ENCODE measurements at places on chromosomes 3 and 15. TPM values are rescaled to one million over a fixed set of nuclear protein-coding genes. Genes with fewer than 3 reads are reported as not detected.

- no peak for DNase-seq
- H3K27ac ChIP-seq = no peak overlapping the region
- H3K27me3 ChIP-seq = no peaks in the 10 kb centered on the region
- no peaks in the 10 kb centered on the region for H3K36me3 ChIP-seq
- no peak overlapping the region for H3K4me3 ChIP-seq
Measured at GRCh38 chr15:73608475-73608874, 24.7 kb downstream of the NPTN start.

DNA sequence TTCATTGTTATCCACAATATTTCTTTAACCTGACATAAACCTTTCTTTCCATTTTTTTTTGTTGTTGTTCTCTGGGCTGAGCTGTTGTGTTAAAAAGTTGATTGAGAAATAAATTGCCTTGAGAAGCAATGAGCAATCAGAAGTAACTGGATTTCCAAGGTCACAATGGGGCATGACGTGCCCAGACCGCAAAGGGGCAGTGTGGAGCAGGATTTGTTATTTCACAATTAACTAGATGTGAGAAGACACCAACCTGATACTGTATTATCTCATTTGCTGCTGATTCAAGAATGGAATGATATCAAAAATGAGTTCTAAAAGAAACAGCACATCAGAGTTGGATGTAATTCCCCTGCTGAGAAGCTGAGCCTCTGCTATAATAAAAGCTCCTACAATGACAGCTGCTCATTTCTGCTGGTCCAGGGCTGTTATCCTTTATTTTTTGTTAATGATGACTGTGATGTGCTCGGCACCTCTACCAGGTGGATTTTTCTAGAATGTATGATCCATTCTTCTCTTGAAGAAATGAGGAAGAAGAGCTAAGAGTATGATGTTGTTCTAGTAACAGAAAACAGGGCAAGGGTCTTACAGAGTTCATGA lies 28.1 kb downstream of the CPNE4 start:
- H3K27ac ChIP-seq = no peak overlapping the region
- no peak for DNase-seq

GRCh38 chr15:57865294-57865693 lies 158.8 kb downstream of the POLR2M start:
- no peak overlapping the region for H3K27ac ChIP-seq
- no peak for DNase-seq
- H3K4me3 ChIP-seq = no peak overlapping the region
- H3K36me3 ChIP-seq = no peaks in the 10 kb centered on the region

GRCh38 chr3:126100634-126101301 lies 16.8 kb upstream of the SLC41A3 start:
- no peaks in the 10 kb centered on the region for H3K4me1 ChIP-seq
- no peak for DNase-seq
- H3K36me3 ChIP-seq = no peaks in the 10 kb centered on the region
- H3K27ac ChIP-seq = no peak overlapping the region
- no peaks in the 10 kb centered on the region for H3K27me3 ChIP-seq

DNA sequence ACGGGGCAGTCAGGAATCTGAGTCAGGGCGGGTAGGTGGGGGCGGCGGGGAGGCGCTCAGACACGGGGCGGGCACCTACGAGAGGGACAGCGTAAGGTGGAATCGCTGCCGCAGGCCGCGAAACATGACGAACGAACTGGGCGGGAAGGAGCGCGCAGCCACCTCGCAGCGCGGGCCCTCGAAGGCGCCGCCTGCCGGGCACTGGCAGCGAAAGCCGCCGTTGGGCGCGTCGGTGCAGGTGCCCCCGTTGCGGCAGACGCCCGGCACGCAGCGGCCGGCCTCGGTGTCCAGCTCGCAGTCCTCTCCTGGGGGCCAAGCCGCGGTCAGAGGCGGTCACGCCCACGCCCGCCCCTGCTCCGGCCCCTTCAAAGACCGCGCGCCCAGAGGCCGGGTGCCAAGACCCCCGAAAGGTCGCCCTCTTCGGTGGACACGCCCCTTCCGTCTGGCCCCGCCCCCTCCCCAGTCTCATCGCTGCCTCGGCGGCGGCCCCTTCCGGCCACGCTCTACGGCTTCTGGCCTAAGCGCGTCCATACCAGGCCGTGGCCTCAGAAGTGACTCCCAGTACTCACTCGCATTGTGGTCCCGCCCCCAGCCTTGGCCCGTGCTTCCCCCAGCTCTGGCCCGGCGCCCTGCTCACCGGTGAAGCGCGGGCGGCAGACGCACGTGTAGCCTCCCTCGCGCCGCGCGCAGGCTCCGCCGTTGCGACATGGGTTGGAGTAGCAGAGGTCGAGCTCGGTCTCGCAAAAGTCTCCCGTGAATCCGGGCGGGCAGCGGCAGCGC lies 6.4 kb downstream of the CELSR3 start:
- H3K36me3 ChIP-seq = no peaks in the 10 kb centered on the region
- peak; percentile 85 for DNase-seq
- H3K4me3 ChIP-seq = peak overlapping the region; percentile 53
- H3K4me1 ChIP-seq = peaks cover 26% of the 10 kb centered on the region
- H3K27ac ChIP-seq = no peak overlapping the region
- peaks cover 14% of the 10 kb centered on the region for H3K27me3 ChIP-seq

The FAM174B gene
- total RNA-seq = 3.4 TPM

- H3K4me1 ChIP-seq = no peaks in the 10 kb centered on the region
- no peak overlapping the region for H3K4me3 ChIP-seq
- no peaks in the 10 kb centered on the region for H3K36me3 ChIP-seq
- H3K27ac ChIP-seq = no peak overlapping the region
- H3K27me3 ChIP-seq = peaks cover 5% of the 10 kb centered on the region
- no peak for DNase-seq
Measured at GRCh38 chr15:61084944-61085367, 144.1 kb downstream of the RORA start.

GRCh38 chr3:129936757-129937156 lies 37.8 kb upstream of the TRH start:
- H3K27ac ChIP-seq = no peak overlapping the region
- H3K4me3 ChIP-seq = peak overlapping the region; percentile 40
- no peaks in the 10 kb centered on the region for H3K36me3 ChIP-seq
- peaks cover 9% of the 10 kb centered on the region for H3K4me1 ChIP-seq
- DNase-seq = no peak

The MFAP1 gene
- total RNA-seq = 10.6 TPM

The FEZF2 gene
- total RNA-seq = not detected

GRCh38 chr3:130712718-130713423 lies 33.8 kb downstream of the PIK3R4 start:
- H3K36me3 ChIP-seq = peaks cover 31% of the 10 kb centered on the region
- H3K4me1 ChIP-seq = no peaks in the 10 kb centered on the region
- no peak overlapping the region for H3K27ac ChIP-seq

The SLC28A2 gene
- total RNA-seq = not detected

The INSYN1 gene
- total RNA-seq = not detected

The POLG gene
- 140 TPM for total RNA-seq

GRCh38 chr3:61997101-61997500 lies 376.2 kb downstream of the FEZF2 start:
- no peaks in the 10 kb centered on the region for H3K27me3 ChIP-seq
- H3K36me3 ChIP-seq = no peaks in the 10 kb centered on the region
- no peak overlapping the region for H3K4me3 ChIP-seq

DNA sequence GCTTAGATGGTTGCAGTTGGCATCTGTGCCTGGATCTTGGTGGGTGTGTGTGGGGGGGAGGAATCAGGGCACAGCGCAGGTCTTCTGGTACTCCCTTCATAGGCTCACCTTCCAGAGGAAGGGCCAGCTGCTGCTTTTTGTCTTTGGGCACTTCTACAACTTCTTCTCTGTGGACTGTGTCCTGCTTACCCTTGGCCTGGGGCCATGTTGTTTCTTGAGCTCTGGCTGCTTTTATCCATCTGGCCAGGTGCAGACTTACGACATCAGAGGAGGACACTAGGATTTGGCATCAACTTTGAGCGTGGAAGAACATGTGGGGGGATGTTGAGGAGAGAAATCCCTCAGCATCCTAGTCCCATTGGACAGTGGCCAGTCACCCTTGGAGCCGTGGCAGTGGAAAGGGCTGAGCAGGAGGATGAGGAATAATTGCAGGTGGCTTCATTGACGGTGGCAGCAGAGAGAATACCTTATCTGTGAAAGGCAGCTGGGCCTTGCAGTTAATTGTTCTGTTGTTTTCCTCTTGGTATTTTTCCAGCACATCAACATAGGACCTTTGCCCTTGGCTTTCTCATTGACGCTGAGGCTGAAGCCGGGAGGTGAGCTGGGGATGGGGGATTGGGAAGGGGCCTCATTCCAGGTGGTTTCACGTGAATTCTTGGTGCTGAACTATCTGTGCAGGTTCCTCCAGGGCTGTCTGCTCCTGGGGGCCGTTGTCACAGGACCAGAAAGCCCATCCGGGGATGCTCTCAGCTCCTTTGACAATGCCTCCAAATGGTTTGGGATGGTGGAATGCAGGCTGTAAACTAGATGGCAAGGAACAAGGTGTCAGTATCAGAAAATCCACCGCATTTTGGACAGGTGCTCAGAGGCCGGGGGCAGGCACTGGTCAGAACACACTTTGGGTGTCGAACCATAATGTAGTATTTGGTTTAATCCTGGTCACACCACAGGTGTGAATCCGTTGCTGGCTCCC lies 9.7 kb downstream of the EPHB1 start:
- no peak for DNase-seq
- H3K4me1 ChIP-seq = peaks cover 12% of the 10 kb centered on the region
- H3K27ac ChIP-seq = no peak overlapping the region
- H3K4me3 ChIP-seq = no peak overlapping the region
- no peaks in the 10 kb centered on the region for H3K27me3 ChIP-seq

- no peaks in the 10 kb centered on the region for H3K27me3 ChIP-seq
- H3K4me1 ChIP-seq = peaks cover 34% of the 10 kb centered on the region
- H3K36me3 ChIP-seq = no peaks in the 10 kb centered on the region
- DNase-seq = no peak
- H3K27ac ChIP-seq = peak overlapping the region; percentile 61
Measured at GRCh38 chr15:91319371-91320059, 219.5 kb downstream of the SV2B start.

- H3K36me3 ChIP-seq = no peaks in the 10 kb centered on the region
- no peak for DNase-seq
- H3K4me1 ChIP-seq = no peaks in the 10 kb centered on the region
- no peak overlapping the region for H3K4me3 ChIP-seq
Measured at GRCh38 chr3:86653661-86654205, 337.2 kb downstream of the VGLL3 start.

The ITIH1 gene
- not detected for total RNA-seq

DNA sequence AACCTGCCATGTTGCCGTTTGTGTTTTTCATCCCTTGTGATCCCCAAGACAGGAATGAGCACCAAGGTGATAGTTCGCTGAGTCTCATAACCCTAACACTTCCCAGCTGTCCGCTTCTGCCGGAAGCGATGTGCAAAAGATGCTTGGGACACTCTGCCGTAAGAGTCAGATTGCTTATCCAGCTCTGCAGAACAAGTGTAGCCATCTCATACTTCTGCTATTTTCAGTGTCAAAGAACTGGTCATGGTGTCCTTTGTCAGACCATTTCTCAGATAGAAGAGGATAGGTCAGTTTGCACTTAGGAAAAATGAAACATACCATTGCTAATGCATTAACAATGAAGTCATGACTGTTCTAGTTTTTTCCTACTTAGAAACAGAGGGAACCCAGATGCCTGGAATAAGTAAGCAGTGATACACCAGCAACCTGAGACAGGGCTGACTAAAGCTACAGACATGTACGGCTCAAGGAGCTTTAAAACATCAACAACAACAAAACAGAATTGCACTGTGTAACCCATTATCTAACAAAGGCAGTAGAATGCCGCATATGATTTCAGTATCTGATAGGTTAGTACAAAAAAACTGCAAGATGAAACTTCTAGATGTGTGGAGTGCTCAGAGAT lies 134.0 kb upstream of the IL12A start:
- no peak overlapping the region for H3K4me3 ChIP-seq
- no peaks in the 10 kb centered on the region for H3K4me1 ChIP-seq
- DNase-seq = no peak
- H3K27me3 ChIP-seq = peaks cover 4% of the 10 kb centered on the region
- no peak overlapping the region for H3K27ac ChIP-seq

The DUOXA2 gene
- not detected for total RNA-seq

DNA sequence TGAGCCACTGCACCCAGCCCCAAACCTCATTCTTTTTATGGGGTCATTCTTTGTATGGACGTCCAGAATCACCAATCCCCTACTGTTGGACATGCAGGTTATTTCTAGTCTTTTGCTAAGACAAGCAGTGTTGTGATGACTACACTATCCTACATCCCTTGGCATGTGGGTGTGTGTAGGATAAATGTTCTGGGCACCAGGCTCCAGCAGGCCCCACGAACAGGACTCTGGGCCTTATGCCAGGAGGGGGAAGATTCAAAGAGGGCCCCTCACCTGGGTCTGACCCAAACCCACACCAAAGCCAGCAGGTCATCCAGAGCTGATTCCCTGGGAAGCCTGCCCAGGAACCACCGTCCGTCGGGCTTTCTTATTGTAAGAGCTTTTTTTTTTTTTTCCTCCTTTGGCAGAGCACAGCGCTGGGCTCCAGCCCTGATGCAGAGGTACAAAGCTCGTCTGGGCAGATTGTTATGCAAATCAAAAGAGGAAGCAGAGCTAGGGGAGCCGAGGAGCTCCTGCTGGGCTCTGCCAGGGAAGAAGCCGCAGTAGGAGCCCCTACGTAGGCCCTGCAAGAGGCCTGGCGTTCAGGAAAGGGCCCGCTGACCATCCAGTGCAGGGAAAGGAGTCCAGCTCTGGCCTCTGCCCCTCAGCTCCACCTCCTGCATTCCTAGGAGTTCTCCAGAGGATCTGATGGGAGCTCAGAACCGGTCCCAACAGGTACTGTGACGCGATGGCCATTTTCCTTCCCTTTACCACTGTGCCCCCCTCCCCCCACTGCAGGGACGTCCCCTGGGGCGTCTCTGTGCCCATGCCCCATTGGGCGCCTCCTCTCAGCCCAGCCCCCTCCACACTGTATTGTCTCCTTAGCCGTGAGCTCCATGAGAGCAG lies 29.0 kb upstream of the FURIN start:
- H3K4me1 ChIP-seq = peaks cover 36% of the 10 kb centered on the region
- H3K4me3 ChIP-seq = peak overlapping the region; percentile 13
- H3K27ac ChIP-seq = no peak overlapping the region
- H3K27me3 ChIP-seq = no peaks in the 10 kb centered on the region
- H3K36me3 ChIP-seq = no peaks in the 10 kb centered on the region

The P3H2 gene
- total RNA-seq = not detected

GRCh38 chr3:159870723-159871122 lies 117.9 kb upstream of the IL12A start:
- no peak overlapping the region for H3K4me3 ChIP-seq
- no peaks in the 10 kb centered on the region for H3K36me3 ChIP-seq
- no peaks in the 10 kb centered on the region for H3K27me3 ChIP-seq
- DNase-seq = no peak
- H3K27ac ChIP-seq = no peak overlapping the region
- no peaks in the 10 kb centered on the region for H3K4me1 ChIP-seq

DNA sequence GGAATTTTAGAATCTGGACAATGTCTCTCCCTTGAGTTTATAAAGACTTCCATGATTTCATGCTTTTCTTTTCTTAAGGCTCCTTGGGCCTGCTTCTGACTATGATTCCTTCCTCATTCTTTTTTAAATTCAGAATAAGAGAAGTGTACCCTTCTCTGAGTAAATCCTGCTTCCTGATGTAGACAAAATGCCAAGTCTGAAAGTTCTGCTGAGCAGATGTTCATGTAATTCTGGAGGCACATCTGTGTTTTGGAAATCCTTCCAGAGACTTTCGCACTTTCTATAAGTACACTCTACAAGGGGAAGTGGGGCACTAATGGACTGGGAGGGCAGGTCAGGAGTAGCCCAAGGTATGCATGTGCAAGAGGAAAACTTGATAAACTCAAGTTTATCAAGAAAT lies 24.8 kb downstream of the TPM1 start:
- H3K36me3 ChIP-seq = peaks cover 24% of the 10 kb centered on the region
- no peaks in the 10 kb centered on the region for H3K4me1 ChIP-seq
- no peak for DNase-seq
- H3K27ac ChIP-seq = no peak overlapping the region
- no peak overlapping the region for H3K4me3 ChIP-seq

- no peaks in the 10 kb centered on the region for H3K36me3 ChIP-seq
- peaks cover 2% of the 10 kb centered on the region for H3K27me3 ChIP-seq
- DNase-seq = no peak
- no peak overlapping the region for H3K27ac ChIP-seq
- no peaks in the 10 kb centered on the region for H3K4me1 ChIP-seq
Measured at GRCh38 chr3:138367911-138368310, 19.5 kb downstream of the MRAS start.

Data from CD4-positive, alpha-beta T cell (primary cell).